Kidney capillary endothelial cell (primary cell): ENCODE measurements at places on chromosomes 7 and 10.

DNA sequence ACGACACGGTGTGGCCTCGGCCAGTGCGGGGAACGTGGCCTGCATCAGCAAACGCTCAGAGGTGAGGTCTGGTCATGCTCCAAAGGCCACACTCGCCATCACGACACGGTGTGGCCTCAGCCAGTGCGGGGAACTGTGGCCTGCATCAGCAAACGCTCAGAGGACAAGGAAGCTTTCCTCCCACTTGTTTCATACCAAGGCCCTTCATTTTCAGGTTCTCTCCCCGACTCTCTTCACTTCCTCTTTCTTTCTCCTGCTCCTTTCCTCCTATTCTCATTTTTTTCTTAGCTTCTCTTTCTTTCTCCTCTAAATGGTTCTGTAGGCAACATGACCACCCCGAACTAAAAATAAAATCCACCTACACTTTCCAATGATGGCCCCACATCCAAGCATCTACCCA is 384.4 kb upstream of the SHH start:
- no peak for DNase-seq

- no peak for DNase-seq
Observed at GRCh38 chr7:48309720-48310119, 138.5 kb downstream of the ABCA13 start.

DNA sequence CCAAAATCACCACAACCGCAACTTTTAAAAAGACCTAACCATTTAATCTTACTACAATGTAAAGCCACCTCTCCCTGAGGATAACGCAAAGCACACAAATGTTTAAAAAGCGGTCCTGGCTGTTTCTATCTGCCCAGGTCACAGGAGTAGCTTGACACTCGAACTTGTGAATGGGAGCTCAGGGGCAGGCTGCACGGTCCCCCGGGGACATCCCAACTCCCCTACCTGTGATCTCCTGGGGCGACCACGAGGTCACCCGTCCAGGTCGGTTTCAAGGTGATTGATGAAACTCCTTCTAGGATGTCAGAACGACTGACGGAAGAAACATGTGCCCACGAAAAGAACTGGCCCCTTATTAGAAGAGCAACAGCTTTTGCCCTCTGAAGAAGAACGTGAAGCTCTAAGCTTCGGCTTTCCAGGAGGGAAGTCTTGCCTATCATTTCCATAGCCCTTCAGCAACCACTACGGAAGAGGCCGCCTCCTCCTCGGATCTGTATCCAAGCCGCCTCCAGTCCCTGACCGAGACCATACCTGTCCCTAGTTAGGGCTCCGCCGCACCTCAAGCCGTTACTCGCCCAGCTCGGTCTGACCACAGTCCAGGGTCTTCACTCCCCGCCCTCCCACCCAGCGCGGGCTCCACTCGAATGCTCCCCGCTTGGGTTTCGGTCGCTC is 459 bp downstream of the CYCS start:
- peak; percentile 3 for DNase-seq

- DNase-seq = no peak
Observed at GRCh38 chr10:45071043-45071813, 70.5 kb downstream of the ZNF22 start.

- no peak for DNase-seq
Observed at GRCh38 chr10:12644380-12645144, 295.2 kb downstream of the CAMK1D start.

- peak; percentile 60 for DNase-seq
Observed at GRCh38 chr7:4775848-4776623, 613 bp downstream of the AP5Z1 start.

DNA sequence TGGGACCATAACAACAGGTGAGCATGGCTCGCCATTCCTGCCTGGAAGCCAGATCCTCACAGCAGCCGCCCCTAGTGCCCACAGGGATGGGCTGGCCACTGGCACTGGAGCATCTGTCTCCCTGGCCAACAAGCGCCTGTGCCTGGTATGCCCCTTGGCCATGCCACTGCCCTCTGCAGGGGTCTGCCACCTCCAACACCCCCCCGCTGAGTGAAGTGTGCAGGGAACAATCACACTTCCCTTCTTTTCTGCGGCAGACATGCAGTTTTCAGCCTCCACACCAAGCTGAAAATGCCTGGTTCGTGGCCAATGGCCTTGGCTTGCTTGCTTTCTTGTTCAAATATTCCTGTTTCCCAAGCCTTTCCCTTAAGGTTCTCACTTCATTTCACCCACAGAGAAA is 50.7 kb downstream of the HSPA12A start:
- DNase-seq = no peak

DNA sequence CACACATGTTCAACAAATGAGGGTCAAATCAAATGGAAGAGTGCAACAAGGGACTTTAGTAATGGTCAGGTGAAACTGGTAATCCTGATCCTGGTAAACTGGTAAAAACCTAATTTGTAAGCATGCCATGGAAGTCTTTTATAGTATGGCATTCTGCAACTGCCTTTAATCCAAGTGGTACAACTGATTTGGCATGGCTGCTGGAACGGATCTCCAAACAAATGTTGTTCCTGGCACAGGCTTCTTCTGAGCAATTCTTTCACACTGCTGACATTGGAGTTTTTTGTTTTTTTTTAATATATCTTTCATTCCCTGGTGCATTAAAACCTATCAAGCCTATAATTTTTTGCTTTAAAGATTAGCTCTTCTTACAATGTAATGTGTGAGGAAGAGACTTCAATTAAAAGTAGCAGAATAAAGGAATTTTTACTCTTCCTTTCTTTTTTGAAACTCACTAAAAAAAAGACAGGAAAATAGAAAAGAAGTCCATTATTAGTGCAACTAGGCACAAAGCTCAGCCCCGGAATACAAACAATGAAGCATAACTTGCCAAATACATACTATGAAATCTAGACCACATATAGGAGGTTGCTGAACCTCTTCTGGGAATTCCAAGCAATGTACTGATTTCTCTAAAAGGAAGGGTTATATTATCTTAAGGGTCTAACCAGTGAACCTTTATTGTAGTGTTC is 79.3 kb upstream of the OIT3 start:
- no peak for DNase-seq

DNA sequence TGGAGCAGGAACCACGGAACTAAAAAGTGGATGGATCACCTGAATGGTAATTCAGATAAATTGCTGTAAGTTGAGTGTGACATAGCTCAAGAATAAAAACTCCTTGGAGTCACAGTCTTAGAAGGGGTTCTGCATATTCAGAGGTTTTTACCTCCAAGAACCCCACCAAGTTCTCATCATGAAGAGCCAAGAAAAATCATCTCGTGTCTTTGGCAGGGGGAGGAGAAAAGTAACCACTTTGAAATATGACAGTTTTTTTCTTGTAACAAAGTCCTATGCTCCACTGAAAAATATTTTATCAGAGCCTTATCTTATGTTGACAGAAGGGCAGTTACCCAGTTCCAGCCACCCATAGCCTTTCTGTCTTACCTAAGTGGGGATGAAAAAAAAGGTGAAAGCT is 38.2 kb upstream of the MBL2 start:
- no peak for DNase-seq

DNA sequence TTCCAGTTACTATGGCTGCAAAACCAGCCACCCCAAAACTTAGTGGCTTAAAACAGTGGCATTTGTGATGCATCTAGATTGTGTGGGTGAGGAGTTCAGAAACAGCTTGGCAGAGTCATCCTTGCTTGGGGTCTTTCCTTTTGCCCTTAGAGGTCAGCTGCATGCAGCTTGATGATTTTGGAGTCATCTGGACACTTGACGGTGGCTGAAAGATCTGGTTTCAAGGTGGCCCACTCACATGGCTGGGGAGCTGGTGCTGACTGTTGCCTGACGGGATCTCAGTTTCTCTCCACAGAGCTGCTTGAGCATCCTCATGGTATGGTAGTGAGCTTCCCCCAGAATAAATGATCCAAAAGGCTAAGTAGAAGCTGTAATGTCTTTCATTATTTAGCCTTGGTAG is 191.3 kb upstream of the GALNT17 start:
- no peak for DNase-seq

- peak; percentile 16 for DNase-seq
Observed at GRCh38 chr7:152435384-152436110, at the start of gene KMT2C. TSS of gene KMT2C (minus strand) at chr7:152436003. CDS start at chr7:152435786, 217 bp downstream.

GRCh38 chr10:100148353-100149211 is 37.2 kb downstream of the ERLIN1 start:
- DNase-seq = peak; percentile 7

DNA sequence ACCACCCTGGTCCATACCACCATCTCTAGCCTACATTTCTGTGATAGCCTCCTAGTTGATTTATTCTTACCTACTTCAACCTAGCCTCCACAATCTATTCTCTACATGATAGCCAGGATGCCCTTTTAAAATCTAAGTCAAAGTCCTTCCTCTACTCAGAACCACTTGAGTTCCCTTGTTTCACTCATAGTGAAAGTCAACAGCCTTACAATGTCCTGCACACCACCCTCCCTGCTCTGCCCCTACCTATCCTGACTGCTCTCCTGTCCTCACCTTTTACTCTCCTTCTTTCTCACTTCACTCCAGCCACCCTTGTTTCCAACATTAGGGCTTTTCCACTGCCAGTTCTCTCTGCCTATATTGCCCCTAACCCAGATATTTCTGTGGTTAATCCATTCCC is 146.7 kb downstream of the GRM3 start:
- DNase-seq = no peak

GRCh38 chr10:116311016-116311415 is 13.2 kb upstream of the CCDC172 start:
- DNase-seq = no peak

DNA sequence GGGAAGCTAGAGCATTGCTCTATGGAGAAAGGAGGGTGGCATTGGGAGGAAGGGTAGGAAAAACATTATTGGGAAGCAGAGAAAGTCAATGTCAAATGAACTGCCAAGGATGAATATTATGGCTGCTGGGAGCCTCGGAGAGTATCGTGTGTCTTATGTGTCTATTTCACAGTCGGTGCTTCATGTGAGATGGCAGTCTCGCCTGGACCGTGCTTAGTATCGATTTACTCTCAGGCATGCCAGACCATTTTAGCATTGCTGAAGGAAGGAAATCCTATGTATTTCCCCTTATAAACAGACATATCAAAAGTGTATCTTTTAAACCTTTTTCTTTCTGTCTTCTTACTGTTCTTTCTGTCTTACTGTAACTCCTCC is 612.6 kb downstream of the AUTS2 start:
- DNase-seq = no peak

GRCh38 chr7:64628721-64629120 is 37.2 kb upstream of the ZNF107 start:
- no peak for DNase-seq

DNA sequence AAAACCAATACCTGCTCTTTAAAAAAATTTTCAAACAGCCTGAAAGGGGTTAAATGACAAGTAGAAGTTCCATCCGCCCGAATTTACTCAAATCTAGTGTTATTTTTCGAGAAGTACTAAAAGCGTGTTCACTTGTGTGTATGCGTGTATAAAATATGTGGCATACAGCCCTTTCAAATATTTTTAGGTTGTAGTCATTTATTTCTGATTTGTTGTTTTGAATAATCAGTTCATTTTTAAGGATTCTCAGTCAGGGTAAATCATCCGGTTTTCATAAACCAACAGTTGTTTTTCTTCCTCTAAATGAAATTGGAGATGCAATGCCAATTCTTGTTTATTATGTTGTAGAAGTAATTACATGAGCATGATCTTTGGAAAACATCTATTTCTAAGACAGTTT is 6.9 kb upstream of the SUN1 start:
- no peak for DNase-seq

GRCh38 chr10:31921031-31921430 is 7.6 kb downstream of the ARHGAP12 start:
- DNase-seq = no peak

DNA sequence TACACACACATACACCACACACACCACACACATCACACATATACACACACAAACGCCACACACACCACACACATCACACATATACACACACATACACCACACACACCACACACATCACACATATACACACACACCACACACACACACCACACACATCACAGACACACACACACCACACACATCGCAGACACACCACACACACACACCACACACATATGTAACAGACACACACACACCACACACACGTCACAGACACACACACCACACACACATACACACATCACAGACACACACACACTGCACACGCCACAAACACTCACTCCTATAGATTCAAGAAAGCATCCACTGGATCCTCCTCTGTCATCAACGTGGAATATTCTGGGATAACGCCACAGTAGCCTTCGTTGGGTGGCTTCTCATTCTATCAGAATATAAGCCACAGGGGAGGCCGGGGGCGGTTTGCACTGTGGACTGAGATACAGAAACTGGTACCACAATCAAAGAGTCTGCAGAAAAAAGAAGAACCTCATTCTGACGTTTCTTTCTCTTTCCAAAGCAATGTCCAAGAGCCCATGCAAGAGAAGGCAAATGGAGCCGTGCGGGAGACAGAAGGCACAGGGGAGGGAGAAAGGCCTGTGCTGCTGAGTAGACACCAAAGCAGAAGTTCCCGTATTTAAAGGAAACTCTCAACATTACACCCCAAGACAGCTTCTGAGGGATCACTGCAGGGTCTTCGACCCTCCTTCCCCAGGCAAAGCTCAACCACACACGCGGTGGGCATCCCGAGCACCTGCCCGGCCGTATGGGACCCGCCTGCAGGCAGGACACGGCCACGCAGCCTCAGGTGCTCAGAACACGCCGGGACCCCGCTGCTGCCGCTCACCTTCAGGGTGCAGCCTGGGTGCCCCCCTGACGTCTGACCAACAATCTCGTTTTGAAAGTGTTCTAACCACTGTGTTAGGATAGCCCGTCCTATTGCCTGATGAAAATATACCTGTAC is 321.2 kb downstream of the DNAJB6 start:
- no peak for DNase-seq

DNA sequence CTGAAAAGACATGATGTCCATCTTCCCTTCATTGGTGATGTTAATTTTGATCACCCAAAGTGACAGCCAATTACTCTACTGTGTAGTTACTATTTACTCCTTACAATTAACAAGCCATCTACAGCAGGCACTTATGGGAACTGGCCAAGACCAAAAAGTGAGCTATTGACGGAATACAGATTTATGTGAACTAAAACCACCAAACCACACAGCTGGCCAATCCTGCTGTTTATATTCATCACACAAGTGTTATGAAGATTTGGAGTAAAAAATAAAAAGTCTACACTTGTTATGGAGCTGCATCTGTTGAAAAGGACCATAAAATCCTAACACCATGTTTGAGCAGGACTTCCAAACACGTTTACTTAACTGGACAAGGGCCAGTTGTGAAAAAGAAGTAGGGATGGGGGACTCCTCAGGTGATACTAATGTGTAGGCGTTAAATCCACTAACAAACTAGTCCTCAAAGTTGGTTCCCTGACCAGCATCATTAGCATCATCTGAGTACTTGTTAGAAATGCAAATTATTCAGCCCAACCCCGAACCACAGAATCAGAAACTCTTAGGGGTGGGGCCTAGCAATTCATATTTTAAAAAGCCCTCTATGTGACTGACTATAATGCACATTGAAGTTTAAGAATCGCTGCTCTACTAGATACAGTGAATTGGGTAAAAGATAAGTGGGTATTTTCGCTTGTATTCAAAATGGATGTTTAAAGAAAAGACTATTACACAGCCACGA is 11.6 kb downstream of the MCMBP start:
- DNase-seq = no peak

DNA sequence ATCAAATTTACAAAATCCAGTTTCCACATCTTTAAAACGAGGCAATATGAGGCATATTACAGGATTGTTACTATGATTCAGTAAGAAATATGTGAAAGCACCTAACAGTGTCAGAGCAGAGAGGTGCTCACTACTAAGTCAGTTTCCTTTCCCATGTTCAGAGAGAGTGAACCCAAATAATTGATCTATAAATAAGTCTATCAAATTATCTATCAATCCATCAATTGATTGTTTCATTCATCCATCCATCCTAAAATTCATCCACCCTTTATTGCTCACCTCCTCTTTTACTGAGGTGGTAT is 340.8 kb downstream of the SUGCT start:
- DNase-seq = no peak
